ENCODE measurements at places on chromosomes 6 and 20.

DNA sequence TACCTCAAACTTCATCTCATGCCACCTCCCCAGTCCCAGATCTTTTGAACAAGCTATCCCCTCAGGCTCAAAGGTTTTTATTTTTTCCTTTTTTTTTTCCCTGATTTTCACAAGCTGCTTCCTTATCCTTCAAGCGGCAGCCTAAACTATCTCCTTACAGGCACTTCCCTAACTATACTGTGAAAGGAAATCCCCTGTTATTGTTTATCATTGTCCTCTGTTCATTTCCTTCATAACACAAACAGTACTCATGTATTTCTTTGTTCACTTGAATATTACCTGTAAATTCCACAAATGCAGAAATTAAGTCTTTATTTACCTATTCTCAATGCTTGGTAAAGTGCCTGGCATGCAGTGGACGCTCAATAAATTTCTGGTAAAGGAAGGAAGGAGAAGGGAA is 48.9 kb downstream of the ME1 start:
- no peak for DNase-seq

GRCh38 chr6:35071347-35071994 is 69.7 kb downstream of the TCP11 start:
- no peak for DNase-seq

DNA sequence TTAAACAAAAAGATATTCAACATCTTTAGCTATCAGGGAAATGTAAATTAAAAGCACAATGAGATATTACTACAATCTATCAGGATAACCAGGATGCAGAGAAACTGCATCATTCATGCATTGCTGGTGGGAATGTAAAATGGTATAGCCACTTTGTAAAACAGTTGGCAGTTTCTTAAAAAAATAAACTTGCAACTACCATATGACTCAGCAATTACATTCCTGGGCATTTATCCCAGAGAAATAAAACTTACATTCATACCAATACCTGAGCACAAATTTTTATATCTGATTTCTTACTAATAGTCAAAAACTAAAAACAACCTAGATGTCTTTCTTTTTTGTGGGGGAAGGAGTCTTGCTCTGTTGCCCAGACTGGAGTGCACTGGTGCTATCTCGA is 190.3 kb upstream of the TAB2 start:
- no peak for DNase-seq

GRCh38 chr20:37755665-37756064 is 61.8 kb downstream of the CTNNBL1 start:
- DNase-seq, result no peak

GRCh38 chr6:146364816-146365594 is 178.6 kb upstream of the RAB32 start:
- DNase-seq, result no peak

GRCh38 chr6:163757520-163757919 is 343.0 kb downstream of the QKI start:
- DNase-seq, result no peak

DNA sequence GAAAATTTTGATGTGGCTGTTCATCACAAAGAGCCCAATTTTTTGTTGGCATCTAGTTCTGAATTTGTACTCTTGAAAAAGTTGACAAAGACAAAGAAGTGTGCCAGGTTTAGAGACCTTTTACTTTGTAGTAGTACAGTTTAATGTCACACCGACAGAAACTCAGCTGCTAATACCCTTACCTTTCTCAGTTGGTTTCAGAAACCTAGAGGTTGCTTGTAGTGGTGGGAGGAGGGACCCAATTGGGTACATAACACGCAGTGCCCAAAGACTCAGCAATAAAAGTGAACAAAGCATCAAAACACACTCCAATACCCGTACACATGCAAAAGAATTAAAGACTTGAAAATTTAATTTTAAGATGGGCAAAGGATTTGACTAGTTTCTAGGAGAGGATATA is 203.7 kb downstream of the CDKAL1 start:
- no peak for DNase-seq

DNA sequence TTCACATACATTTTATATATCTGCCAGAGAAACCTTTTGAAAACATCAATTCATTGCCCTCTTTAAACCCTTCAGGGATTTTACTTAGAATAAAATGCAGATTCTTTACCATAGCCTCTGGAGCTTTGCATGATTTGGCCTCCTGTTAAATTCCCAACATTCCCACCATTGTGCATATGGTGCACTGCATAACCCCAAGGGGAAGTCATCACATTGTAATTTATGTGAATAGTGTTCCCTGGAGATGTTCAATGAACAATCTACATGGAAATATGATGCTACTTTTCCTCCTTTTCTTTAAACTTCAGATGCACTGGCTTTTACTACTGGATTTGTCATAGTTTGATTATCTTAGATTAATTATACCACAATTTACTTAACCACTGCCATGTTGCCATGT is 94.7 kb downstream of the PHF3 start:
- no peak for DNase-seq

DNA sequence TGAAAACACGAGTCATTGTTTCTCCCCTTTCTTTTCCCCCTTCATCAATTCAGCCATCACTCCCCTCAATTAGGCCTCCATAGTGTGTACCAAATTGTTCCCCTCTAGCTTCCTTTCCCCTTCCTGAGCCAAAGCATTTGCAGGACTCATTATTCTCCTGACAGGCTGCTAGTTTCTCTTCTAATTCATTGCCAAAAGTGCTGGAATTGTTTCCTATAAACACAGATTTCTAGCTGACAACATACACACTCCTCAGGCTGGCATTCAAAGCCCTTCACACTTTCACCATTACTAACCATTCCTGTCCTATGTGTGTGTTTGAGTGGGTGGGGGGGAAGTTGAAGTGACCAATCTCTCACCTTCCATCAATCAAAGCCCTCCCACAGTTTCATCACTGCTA is 444.2 kb upstream of the OPRM1 start:
- DNase-seq, result no peak

GRCh38 chr20:40883097-40883496 is 145.5 kb upstream of the TOP1 start:
- DNase-seq, result no peak

GRCh38 chr20:1891263-1892118 is 3.7 kb upstream of the SIRPA start:
- DNase-seq, result no peak

DNA sequence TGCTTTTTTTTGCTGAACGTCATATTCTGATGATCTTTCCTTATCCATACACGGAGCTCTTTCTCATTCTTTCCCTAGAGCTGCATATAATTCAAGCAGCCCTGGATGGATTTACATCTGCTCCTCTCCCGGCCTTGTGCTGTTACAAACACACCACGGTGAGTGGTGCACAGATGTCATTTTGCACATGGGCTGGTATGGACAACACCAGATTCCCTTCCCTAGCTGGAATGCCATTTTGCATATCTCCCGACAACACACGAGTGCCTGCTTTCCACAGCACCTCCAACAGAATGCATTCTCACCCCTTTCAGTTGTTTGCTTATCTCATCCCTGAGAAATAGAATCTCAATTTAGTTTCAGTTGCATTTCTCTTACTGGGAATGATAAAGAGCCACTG is 69.5 kb upstream of the AFDN start:
- no peak for DNase-seq

- peak; percentile 24 for DNase-seq
These were observed 41.9 kb upstream of the SUPT3H start for GRCh38 chr6:45419571-45420082.

DNA sequence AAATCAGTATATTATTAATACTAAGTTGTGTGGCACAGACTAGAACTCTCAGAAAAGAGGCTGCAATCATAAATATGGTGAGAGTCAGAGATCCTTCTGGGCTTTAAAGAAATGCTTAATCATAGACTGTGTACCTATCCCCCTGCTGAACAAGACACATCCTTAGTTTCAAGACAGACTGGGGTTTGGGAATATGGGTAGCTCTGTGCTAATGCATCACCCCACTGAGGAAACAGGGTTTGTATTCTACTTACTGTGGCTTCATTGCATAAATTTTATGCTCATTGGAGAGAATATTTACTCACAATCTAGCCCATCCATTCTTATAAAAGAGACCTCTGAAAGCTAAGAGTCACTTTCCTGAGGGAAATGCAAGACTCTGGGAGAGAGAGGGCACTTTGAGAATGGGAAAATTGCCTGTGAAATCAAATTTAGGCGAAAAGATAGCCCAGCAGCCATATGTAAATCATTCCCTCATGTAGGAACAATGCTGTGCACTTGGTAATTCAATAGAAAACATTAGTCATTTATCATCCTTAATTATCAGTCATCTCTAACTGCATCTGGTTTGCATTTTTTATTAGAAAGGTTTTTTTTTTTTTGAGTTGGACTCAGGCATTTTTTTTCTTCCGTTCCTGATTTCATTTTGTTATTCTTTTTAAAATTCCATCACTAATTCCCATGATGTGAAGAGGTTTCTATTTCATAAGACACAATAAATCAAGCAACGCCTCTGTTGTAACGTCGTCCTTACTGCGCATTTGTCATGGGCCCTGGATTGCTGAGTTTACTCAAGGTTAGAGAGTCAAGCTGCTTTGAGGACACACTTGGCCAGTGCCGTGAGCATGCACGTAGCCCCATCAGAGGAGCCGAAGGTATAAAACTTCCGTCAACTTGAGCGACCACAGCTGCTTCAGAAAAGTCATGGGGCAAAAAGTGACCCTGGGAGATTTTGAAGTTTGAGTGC is 91.8 kb downstream of the TRMT11 start:
- no peak for DNase-seq

- no peak for DNase-seq
These were observed 208.7 kb downstream of the PHF3 start for GRCh38 chr6:63844287-63844686.

- DNase-seq, result no peak
These were observed 60.9 kb downstream of the FYN start for GRCh38 chr6:111812060-111813038.
